Activated CD4-positive, alpha-beta T cell treated with anti-CD3 and anti-CD28 coated beads for 36 hours (primary cell): ENCODE measurements at places on chromosomes 4 and X. TPM values are rescaled to one million over a fixed set of nuclear protein-coding genes. Genes with fewer than 3 reads are reported as not detected.

DNA sequence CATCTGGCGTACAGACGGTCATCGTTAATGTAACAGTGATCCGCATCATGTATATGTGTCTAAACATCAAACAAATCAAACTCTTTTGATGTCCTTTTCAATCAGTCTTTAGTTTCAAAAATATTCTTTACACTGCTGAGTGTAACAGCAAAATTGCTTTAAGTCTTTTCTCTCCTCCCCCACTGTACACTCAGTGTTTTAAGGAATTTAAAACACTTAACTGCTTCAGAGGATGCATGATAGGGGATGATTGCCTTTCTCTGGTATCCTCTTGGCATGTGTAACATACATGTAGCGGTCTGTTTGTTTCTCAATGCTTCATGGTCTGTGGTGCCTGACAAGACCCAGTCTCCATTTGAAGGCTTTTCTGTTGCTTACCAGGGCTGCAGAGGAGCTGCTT is 41.6 kb downstream of the LIMCH1 start:
- DNase-seq: no peak

- no peak for DNase-seq
Observed at GRCh38 chr4:110704748-110705439, 82.0 kb upstream of the PITX2 start.

- DNase-seq: no peak
Observed at GRCh38 chr4:160709546-160709945, 1454.3 kb downstream of the FSTL5 start.

DNA sequence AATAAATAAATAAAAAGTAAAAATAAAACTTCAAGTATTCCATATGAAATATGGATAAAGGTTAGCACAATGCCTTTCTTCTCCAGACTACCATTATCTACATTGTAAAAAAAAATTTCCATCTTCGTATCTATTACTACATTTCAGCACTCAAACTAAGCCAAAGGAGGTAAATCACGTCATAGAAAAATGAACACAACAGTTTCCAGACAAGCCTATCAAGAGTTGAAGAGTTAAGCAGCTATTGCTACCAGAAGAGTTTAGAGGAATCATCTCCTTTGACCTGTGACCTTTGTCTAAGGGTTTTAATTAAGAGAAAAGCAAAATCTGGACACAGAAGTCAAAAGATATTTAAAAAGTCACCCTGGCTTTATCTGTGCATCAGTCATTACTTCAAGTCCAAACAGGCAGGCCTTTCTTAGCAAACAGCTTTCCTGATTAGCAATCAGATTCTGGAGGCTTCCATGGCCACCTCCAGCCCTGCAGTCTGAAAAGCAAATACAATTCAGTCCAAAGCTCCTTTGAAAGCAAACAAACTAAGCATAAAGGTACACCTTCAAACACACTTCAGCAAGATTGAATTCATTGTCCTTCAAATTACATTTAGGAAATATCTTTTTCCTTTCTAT is 82.2 kb downstream of the APBB2 start:
- DNase-seq: no peak

DNA sequence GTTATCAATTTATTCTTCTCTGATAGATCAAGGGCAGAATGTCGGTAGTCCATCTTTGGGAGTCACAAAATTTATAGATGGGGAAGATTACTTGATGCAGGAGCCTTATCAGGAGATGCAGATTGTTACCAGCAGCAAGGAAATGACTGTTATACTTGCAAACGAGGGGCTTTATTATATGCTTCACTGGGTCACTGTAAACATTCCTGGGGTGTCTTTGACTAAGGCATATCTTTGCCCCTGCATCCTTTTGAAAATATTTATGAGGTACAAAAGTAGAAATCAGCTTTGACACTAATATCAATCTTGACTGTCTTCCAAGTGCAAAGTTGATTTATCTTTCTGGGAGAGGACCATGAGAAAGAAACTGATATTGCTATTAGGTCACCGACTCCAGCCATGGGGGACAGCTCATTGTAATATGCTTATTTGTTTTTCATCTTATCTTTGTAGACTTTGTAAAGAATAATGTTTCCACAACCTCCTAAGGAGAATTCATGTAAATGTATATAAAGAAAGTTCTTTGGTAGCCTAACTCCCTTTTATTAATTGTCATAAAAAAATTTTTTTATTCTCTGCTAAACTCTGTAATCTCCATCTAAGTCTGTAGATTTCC is 177.3 kb upstream of the EMCN start:
- DNase-seq: no peak

FAM156A gene
- total RNA-seq: 18.3 TPM

ANAPC4 gene
- total RNA-seq: 19.2 TPM

TEX13B gene
- not detected for total RNA-seq

CLTRN gene
- 0.62 TPM for total RNA-seq

UGT2B15 gene
- not detected for total RNA-seq
